Left ventricle myocardium superior (tissue), 1 donor: ENCODE measurements at places on chromosomes 2 and 18. TPM values are rescaled to one million over a fixed set of nuclear protein-coding genes. Genes with fewer than 3 reads are reported as not detected.

DNA sequence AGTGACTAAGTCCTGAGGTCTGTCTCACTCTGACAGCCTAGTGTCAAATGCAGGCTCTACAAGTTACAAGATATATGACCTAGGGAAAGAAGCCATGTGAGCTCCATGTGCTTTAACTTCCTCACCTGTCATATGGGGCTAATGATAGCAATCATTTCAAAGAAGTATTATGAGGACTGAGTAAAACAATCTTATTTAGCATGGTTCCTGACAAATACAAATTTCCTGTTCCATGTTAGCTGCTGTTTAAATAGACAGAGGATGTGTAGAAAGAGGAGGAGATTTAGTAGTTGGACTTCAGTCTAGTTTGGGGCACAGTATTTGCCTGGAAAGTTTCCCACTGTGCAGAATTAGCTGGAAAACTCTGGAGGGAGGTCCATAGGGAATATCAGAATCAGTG, 545.8 kb downstream of the CNTNAP5 start:
- no peak for DNase-seq

DNA sequence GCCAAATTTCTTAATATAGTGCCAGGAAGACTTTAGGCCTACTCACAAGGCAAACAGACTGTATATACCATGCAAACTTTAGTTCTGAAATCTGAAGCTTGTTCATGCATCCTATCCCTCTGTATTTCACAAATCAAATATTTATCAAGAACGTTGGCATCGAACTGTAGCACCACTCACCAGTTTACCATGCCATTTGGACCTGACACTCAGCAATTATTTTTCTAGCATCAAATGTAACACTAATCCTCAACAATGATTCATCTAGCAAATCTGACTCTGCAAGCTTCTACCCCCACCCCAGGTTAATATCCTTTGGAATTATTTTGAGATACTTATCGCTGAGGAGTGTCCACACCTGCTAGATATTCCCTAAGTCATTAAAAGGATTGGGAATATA, 1506.6 kb downstream of the LRP1B start:
- no peak for DNase-seq

- peak; percentile 43 for DNase-seq
These were observed 27.7 kb upstream of the ATRAID start for GRCh38 chr2:27184115-27184514.

GRCh38 chr2:26569216-26570082, 71.7 kb downstream of the CIB4 start:
- DNase-seq, result no peak

COPS9 gene
- 204 TPM for total RNA-seq

GRCh38 chr18:42163321-42163720, 208.3 kb downstream of the PIK3C3 start:
- no peak for DNase-seq

B3GNT7 gene
- total RNA-seq, result 8.1 TPM

GRCh38 chr2:54560146-54560881, 104.2 kb downstream of the SPTBN1 start:
- DNase-seq, result peak; percentile 53

- DNase-seq, result no peak
These were observed 1.3 kb upstream of the AKAIN1 start for GRCh38 chr18:5198311-5198710.

GRCh38 chr2:218834685-218835084, 3.1 kb upstream of the PRKAG3 start:
- no peak for DNase-seq

DNA sequence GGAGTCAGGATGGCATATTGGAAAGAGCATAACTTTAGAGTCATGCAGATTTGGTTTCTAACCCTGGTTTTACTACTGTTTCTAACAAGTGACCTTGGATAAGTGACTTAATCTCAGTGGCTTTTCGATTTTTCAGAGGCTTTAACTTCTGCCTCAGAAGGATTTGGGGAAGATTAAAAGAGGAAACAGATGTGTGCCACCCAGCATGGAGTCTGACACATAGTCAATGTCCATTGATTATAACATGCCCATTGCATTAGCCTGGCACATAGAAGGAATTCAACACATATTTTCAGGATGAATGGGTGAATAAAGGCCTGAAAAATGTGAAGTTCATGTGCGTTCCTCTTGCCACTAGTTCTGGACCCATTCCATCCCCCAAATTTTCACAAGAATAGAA, 438.2 kb downstream of the EPHA4 start:
- no peak for DNase-seq

ZNF804A gene
- total RNA-seq, result 0.07 TPM

DNA sequence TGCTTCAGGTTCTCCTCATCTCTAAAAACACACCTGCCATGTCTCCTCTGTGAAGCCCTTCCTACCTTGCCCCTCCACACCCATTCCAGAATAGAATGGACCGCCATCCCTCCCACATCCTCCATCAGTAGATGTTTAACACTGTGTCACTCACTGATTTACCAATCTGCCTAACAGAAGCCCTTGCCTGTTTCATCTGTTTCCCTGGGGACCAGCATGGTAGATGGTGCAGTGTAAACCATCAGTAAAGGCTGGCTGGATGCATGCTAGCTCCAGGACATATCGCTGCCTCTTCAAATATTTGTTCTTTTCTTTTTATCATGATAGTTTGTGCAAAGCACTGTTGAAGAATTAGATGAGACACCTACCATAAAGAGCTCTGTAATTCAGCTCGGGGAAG, 271.4 kb downstream of the PIEZO2 start:
- no peak for DNase-seq

KIF5C gene
- 0.52 TPM for total RNA-seq

TUBA3E gene
- 60.2 TPM for total RNA-seq

- no peak for DNase-seq
These were observed 78.2 kb downstream of the FBXO15 start for GRCh38 chr18:74069178-74070050.

- DNase-seq, result peak; percentile 45
These were observed 681 bp downstream of the ACADL start for GRCh38 chr2:210224591-210224940.

DNA sequence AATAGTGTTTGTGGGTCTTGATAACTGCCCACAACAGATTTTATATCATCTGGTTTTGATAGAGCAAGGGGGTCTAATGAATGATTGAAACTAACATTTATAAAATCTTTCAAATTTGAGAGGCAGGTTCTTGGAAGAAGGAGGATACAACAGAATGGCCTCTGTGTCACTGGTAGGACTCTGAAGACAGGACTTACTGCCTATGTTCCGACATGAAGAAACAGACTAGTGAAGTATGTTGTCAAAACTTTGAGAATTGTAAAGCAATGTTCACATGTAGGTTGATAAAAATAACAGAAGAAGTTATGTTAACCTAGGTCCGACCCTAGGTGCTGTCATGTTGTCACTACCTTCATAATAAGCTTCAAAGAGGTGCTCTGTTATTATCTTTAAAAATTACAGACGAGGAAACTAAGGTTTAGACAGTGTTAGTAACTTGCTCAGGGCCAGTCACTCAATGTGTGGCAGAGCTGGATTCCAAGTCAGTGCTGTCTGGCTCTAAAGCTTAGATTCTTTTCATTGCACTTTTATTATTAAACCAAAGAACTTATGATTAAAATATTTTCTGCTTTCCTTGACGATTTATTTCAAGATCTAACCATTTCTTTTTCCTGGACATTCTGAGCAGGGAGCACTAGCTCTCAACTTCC, 146.2 kb downstream of the RPIA start:
- DNase-seq, result no peak

ST8SIA3 gene
- total RNA-seq, result not detected

GRCh38 chr18:13258921-13259320, 40.4 kb downstream of the LDLRAD4 start:
- DNase-seq, result no peak

GRCh38 chr18:24995755-24996154, 356.2 kb downstream of the ZNF521 start:
- DNase-seq, result no peak

SNRNP27 gene
- total RNA-seq, result 57.6 TPM

GRCh38 chr2:144798034-144798433, 278.1 kb upstream of the ZEB2 start:
- no peak for DNase-seq

- no peak for DNase-seq
These were observed 189.1 kb upstream of the ERBB4 start for GRCh38 chr2:212727751-212728150.

- DNase-seq, result no peak
These were observed 657.1 kb upstream of the SOX11 start for GRCh38 chr2:5035057-5035488.

METTL21A gene
- total RNA-seq, result 21.9 TPM

INHA gene
- total RNA-seq, result 1.5 TPM

- no peak for DNase-seq
These were observed 259.2 kb upstream of the SLC14A2 start for GRCh38 chr18:45355944-45356520.

GRCh38 chr2:11938196-11938595, 191.8 kb downstream of the LPIN1 start:
- DNase-seq, result peak; percentile 90

- DNase-seq, result no peak
These were observed 4.2 kb upstream of the POU3F3 start for GRCh38 chr2:104849618-104850141.

DNA sequence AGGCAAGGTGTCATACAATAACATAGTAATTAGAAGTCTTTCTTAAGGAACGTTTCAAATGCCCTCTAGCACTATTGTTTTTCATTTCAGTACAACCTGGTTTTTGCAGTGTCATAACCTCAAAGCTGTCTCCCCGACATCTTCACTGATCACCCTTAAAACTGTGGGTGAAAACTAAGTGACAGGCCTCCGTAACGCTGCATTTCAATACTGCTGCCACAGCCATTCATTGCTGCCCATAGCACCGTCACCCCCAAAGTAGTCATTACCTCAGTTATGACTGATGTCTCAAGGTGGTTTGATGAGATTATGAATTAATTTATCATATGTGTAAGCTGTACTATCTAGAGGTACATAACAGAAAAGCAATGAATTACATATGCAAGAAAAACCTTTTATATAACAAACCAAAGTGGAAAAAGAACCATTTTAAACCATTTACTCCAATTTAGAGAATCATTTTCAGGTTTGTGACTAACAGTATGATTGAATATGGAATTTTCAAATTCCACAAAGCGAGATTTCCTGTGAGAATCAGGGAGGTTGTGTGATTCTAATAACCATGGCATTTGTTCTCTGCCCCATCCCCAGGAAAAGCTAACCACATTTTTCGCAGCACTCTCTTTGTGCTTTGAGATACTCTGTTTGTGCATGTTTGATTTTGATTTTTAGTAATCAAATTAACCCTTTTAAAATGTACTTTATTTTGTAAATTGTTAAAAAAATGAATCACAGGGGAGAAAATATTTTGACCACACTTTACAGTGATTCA, 263.0 kb downstream of the PTGR3 start:
- DNase-seq, result no peak

GRCh38 chr18:31056296-31056695, 13.8 kb upstream of the DSC3 start:
- DNase-seq, result no peak

ADRA2B gene
- total RNA-seq, result 5.0 TPM

- peak; percentile 69 for DNase-seq
These were observed 14.3 kb downstream of the KCNK3 start for GRCh38 chr2:26706616-26707473.

DNA sequence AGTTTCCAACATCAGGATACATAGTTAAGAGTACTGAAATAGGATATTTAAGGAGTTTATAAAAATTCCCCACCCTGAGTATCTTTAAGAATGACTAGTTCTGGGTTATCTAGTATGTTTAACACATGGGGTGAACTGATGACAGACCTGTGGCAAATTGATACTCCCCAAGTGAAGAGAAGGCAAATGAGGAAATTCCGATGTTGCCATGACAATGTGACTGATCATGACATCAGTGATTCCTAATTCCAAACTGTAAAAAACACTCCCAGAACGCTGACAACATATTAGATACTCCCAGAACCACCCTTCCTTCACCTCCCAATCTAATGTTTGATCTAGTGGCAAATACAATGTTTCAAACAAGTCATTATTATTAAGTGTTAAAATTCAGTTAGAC, 77.6 kb downstream of the RBMS1 start:
- no peak for DNase-seq

EN1 gene
- not detected for total RNA-seq

DNA sequence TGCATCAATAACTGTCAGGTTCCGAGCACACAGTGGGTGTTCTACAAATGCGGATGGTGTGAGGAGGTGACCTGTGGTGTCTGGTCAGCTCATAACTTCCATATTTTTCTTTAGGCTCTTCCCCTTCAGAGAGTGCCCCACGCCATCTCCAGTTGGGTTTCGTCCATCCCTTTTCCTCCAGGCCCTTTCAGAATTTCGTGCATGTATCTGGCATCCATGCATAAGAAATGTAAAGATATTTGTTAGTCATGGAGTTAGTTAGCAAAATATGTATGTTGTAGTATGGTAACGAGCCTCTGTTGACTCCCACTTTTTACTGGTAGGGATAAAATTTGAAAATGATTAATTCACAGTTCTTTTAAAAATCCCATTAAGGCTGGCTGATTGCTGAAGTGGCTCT, 67.2 kb downstream of the SNTG2 start:
- no peak for DNase-seq

DNA sequence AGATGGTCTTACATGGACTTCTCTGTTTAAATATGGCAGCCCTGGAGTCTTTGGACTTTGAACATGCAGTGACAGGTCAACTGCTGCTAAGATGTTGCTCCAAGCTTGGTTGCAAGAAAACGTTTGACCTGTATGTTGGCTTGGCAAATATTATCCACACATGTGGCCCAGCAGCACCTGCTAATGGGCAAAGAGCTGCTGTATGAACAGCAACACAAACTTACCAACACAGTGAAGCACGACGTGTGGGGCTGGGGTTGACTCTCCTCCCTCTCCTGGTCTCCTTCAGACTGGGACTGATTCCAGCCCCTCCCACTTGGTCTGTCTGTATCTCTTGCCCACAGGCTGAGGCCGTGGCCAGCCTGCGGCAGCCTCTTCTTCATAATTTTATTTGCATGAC, 3.8 kb downstream of the KCNE4 start:
- peak; percentile 29 for DNase-seq

GRCh38 chr18:78563110-78563509, 416.5 kb upstream of the SALL3 start:
- DNase-seq, result no peak

KRTCAP3 gene
- not detected for total RNA-seq

HOXD1 gene
- not detected for total RNA-seq

GRCh38 chr2:14978845-14979244, 346.3 kb downstream of the LRATD1 start:
- DNase-seq, result no peak
